CD4-positive, alpha-beta T cell treated with Interleukin-2 at 100 ng/mL for 4 hours (primary cell): ENCODE measurements at places on chromosomes 5 and 9.

- DNase-seq: no peak
These were observed 173.7 kb downstream of the FAM114A2 start for GRCh38 chr5:153865016-153865415.

DNA sequence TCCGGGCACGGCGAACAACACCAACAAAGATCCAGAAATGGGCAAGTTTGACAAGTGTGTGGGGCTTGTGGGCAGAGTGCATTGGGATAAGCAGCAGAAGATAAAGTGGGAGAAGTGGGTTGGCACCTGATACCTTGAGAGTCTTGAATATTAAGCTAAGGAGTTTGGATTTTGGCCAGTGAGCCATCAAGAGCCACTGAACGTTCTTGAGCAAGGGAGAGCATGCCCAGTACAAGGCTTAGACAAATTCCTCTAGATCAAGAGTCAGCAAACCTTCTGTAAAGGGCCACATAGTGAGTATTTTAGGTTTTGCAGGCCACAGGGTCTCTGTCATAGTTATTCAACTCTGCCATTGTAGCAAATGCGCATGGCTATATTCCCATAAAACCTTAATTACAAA, 26.6 kb upstream of the TRMT10B start:
- no peak for DNase-seq

GRCh38 chr9:126328407-126328806, 1.8 kb downstream of the MVB12B start:
- DNase-seq: no peak

DNA sequence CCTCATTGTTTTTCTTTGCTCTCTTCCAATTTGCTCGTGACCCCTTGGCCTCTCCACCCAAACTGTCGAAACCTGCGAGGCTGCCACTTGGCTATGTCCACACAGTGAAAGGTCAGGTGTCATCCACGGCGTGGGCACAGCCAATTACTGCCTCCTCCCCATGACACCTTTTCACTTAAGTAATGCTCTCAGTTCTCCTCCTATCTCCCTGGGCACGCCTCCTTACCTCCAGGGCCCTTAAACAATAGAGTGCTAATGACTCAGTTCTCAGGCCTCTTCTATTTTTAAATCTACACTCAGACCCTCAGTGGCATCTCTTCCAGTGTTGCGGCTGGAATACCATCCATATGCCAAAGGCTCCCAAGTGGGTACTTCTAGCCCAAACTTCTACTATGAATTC, 256.8 kb downstream of the ROR2 start:
- no peak for DNase-seq

GRCh38 chr9:20369391-20369790, 252.9 kb downstream of the MLLT3 start:
- DNase-seq: no peak

DNA sequence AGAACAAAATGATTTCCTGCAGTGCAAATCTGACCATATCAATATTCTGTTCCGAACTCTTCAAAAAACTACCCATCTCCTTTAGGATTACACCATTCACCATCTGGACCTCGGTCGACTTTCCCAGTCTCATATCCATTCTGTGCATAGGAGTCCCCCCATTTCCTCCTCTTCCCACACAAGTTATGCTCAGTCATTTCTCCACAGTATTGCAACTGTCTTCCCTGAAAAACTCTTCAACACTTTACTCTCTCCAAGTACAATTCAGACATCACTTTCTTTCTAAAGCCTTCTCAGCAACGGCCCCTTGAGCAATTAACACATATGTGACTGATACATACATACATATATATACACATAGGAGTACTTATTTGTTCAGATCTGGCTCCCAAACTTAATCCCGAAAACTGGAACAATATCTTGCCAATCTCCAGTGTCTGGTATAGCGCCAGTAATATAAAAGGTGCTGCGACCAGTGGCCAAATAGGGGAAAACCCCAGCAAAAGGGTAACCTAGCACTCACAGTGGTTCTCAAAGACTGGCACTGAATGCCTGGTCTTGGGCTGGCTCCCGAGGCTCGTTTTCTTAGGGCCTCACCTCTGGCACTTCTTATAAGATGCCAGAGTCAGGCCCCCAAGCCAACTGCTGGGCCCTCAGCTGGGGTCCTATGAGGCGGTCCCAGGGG, 629 bp downstream of the ZBTB26 start:
- no peak for DNase-seq

GRCh38 chr9:112764344-112764743, 13.8 kb downstream of the SNX30 start:
- DNase-seq: no peak

DNA sequence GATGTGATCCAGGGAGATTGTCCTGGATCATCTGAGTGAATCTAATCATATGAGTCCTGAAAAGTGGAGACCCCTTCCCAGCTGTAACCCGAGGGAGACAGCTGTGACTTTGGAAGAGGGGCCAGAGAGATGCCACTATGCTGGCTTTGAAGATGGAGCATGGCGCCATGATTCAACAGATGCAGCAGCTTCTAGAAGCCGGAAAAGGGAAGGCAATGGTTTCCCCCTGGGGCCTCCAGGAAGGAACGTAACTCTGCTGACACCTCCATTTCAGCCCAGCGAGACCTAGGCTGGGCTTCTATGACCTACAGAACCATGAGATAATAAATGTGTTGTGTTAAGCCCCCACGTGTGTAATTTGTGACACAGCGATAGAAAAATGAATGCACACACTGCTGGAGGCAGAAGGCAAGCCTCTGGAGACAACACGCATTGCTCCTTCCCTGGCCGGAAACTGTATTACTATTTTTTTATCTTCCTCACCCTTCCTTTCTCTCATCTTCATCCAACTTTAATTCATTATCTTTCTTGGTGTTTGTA, 16.6 kb upstream of the SARDH start:
- no peak for DNase-seq

DNA sequence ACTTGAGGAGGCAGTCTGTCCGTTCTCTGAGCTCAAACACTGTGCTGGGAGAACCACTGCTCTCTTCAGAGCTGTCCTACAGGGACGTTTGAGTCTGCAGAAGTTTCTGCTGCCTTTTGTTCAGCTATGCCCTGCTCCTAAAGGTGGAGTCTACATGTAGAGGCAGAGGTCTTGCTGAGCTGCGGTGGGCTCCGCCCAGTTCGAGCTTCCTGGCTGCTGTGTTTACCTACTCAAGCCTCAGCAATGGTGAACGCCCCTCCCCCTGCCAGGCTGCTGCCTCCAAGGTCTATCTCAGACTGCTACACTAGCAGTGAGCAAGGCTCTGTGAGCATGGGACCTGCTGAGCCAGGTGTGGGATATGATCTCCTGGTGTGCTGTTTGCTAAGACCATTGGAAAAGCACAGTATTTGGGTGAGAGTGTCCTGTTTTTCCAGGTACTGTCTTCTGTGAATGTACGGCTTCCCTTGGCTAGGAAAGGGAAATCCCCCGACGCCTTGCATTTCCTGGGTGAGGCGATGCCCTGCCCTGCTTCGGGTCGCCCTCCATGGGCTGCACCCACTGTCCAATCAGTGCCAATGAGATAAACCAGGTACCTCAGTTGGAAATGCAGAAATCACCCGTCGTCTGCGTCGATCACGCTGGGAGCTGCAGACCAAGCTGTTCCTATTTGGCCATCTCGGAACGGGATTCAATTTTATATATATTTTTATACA, 58.5 kb downstream of the CNTRL start:
- DNase-seq: peak; percentile 81

- DNase-seq: no peak
These were observed 147.8 kb downstream of the TTLL11 start for GRCh38 chr9:121945281-121945680.

- DNase-seq: no peak
These were observed 250.5 kb downstream of the BNC2 start for GRCh38 chr9:16619914-16620520.

- DNase-seq: no peak
These were observed 45.7 kb upstream of the ALDOB start for GRCh38 chr9:101481261-101481660.

DNA sequence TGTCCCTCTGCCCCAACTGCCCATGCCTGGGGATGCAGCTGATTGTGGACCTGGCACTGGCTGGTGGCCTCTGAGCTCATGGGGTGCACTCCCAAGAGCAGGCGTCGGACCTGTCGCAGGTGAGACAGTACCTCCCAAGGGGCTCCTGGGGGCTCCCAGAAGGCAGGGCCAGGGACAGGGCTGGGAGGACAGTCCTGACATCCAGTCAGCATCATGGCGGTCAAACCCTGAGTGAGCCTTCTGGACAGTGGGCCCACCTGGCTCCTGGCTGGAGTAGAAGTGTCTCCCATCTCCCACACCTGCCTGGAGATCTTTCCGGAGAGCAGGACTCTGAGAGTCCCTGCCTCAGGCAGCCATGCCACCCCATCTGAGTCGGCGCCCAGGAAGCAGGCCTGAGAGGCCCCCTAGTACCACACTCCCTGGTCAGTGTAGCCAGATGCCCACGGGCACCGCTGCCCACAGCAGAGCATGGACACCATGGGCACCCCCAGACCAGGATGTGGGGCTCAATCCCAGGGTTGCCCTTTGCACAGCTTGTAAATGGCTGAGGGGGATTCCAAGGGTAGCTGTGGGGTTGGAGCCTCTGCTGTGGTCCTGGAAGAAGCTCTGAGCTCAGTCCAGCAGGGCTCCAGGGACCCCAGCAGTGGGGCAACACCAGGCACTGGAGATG, 6.6 kb downstream of the LCN9 start:
- no peak for DNase-seq

DNA sequence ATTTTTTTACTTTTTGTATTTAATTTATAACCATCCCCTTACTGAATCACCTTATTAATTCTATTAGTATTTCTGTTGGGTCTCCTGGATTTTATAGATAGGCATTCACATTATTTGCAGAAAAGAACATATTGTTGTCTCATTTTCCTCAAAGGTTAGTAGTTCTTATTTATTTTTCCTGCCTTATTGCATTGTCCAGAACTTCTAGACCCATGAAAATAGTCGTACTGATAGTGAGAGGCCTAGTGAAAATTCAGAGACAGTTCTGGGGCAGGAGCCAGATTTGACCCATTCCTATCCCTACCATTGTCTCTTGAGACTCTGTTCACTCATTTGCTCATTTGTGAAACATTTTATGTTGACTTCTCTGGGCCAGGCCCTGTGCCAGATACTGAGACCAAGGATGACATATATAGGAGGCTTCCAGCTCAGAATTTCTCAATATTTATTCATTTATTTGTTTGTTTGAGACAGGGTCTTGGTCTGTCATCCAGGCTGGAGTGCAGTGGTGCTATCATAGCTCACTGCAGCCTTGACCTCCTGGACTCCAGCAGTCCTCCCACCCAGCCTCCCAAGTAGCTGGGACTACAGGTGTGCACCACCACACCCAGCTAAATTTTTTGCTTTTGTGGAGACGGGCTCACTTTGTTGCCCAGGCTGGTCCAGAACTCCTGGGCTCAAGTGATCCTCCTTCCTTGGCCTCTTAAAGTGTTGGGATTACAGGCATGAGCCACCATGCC, 34.7 kb downstream of the COL27A1 start:
- no peak for DNase-seq

GRCh38 chr9:16068476-16068875, 515.6 kb downstream of the CCDC171 start:
- no peak for DNase-seq

GRCh38 chr9:16521868-16522411, 348.5 kb downstream of the BNC2 start:
- no peak for DNase-seq

GRCh38 chr9:126320158-126320922, 6.3 kb upstream of the MVB12B start:
- DNase-seq: no peak

DNA sequence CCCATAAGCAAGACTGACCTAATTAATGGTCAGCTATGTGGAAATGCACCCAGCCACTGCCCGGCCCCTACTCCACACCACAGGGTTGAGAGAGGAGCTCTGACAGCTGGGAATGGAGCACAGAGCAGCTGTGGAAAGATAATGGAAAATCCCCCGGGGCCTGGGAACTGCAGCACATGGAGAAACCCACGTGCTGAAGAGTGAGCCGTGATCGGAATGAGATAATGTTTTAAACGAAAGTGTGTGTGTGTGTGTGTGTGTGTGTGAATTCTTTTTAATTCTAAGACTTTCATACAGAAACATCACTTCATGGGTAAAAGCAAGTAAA, 13.1 kb upstream of the SLC12A7 start:
- no peak for DNase-seq

DNA sequence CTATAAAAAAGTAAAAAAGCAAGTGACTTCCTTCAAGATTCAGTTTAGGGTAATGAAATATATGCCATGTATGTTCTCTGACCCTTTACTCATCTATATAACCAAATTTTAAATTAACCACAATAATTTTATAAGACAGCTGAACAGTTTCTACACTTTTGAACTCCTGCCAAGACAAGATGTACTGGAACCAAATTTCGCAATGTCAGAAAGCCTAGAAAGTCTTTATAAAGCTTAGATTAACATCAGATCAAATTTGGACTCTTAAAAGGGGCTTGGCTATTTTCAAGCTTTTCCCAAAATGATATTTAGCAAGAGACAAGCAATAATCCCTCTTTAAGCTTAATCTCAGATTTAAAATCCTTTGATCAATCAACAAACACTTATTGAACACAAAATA, 362.6 kb downstream of the PTPRD start:
- no peak for DNase-seq

GRCh38 chr5:164202338-164202737, 696.9 kb downstream of the MAT2B start:
- no peak for DNase-seq

- DNase-seq: no peak
These were observed 3.0 kb upstream of the MXD3 start for GRCh38 chr5:177314376-177315342.

GRCh38 chr5:99614888-99615287, 686.1 kb upstream of the CHD1 start:
- DNase-seq: no peak

- DNase-seq: no peak
These were observed 44.8 kb downstream of the LIX1 start for GRCh38 chr5:97097326-97098230.

DNA sequence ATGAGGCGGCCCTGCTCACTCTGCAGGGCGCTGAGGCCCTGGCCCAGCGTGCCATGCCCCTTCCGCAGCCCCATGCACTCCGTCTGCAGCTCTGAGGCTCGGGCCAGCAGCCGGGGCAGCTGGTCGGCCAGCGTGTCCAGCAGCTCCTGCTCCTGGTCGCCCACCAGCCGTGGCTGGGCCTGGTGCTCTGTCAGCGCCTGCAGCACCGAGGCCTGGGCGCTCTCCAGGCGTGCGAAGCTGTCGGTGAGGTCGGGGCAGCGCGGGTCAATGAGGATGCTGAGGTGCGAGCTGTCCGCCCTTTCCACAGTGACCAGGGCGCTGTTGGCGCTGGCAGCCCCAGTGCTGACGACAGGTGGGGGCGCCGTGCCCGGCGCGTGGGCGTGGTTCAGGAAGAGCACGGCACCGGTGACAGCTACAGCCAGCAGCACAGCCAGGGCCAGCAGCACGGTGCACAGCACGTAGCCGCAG, 9.4 kb downstream of the FIBCD1 start:
- DNase-seq: no peak

- DNase-seq: no peak
These were observed 84.9 kb downstream of the FBN2 start for GRCh38 chr5:128453121-128453520.

GRCh38 chr9:34524349-34524748, 1.6 kb upstream of the ENHO start:
- DNase-seq: no peak

GRCh38 chr5:16013334-16014065, 166.1 kb downstream of the MARCHF11 start:
- no peak for DNase-seq
